Nephron progenitor cell (in vitro differentiated cells): ENCODE measurements at places on chromosomes 5 and 9.

GRCh38 chr9:34744295-34745221 lies 34.6 kb upstream of the CCL21 start:
- DNase-seq: no peak

GRCh38 chr5:14212838-14213237 lies 69.7 kb downstream of the TRIO start:
- no peak for DNase-seq

DNA sequence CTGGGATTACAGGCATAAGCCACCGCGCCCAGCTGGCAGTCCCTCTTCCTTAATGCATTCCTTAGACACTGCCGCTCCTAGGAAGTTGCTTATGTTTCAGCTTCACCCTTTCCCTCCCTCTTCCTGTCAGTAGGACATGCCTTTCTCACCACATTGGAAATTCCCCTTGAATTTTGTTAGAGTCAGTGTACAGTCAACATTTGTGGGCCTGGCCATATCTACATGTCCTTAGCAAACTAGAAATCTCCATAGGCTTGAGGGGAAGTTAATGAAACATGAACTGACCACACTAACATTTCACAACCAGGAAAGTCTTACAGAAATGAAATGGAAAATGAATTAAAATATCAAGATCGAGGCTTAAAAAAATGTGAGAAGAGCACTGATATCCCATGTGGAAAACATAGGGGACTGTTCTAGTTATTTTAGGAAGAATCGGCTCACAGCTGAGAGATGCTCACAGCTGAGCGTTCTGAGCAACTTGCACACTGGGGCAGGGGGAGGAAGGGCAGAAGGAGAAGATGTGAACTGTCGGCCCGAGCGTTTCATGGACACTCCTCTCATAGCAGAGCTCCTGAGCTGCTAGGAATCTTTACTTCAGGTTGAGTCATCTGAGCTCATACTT lies 21.1 kb upstream of the LVRN start:
- DNase-seq: no peak

- no peak for DNase-seq
Observed at GRCh38 chr9:95460518-95461164, 56.1 kb downstream of the PTCH1 start.

GRCh38 chr5:5178136-5178535 lies 38.0 kb downstream of the ADAMTS16 start:
- peak; percentile 8 for DNase-seq

- no peak for DNase-seq
Observed at GRCh38 chr5:99000876-99001275, 72.1 kb upstream of the CHD1 start.

DNA sequence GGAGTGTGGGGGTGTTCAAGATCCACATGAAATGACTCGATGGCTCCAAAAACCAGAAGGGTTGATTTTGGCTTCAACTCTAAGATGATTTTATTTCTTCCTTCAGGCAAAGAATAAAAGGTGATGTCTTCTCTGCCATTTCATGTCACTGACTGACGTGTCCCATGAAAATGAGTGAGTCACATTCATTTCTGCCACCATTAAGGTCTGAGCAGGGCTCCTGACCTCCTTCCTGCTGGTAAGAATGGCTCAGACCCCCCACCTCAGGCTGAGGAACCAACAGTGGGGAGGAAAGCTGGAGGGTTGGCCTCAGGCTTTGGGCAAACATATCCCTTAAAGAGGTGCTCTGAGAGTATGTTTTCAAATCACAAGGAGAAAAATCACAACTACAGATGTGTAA lies 53.9 kb upstream of the ZNF354A start:
- DNase-seq: no peak

GRCh38 chr5:122727112-122727541 lies 47.8 kb upstream of the SNX2 start:
- no peak for DNase-seq

- DNase-seq: no peak
Observed at GRCh38 chr5:15441433-15442192, 58.4 kb upstream of the FBXL7 start.

DNA sequence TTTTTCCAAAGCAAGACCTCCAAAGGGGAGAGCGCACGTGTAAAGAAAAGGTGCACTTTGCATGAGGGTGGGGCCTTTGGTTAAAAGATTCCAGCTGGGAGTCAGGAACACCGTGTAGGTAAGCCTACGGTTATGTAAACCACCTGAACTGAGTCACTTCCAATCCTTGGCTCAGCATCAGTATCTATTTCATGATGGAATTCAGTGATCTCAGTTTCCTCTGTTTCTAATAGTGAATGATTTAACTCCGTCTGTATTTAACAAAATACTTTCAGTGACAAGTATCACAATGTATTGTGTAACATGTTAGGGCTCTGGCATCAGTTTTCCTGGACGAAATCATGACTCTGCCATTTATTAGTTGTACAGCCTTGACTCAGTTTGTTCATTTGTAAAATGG lies 1.3 kb upstream of the SVEP1 start:
- DNase-seq: no peak

DNA sequence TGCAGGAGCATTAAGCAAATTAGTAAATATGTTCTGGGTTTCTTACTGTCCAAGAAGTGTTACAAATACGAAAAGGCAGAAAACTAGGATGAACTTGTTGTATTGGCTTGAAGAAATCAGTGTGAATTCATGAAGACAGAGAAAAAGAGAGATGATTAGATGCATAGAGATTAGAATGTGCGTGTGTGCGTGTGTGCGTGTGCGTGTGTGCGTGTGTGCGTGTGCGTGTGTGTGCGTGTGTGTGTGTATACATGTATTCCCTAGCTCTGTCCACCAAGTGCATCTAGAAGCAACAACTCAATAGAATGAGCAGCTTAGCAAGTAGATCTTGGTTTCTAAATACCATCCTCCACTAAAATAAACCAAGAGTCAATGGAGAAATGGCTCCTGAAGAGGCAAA lies 41.5 kb downstream of the SMIM23 start:
- no peak for DNase-seq

DNA sequence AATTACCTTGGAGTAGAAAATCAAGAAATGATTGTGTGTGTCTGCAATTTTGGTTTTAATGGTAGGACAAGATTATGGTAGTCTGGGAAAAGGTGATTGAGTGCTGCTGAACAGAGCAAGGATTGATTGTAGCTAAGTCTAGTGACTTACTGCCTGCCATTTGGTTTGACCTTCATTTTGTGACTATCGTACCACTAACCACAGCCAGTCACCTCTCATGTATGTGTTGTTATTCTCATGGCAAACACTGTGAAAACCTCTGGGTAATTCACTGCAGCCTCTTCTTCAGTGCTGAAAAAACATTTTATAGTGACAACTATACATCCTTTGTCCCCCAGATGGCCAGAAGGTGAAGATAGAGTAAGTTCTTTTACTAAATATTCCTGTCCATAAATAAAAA lies 37.5 kb downstream of the CTNNA1 start:
- DNase-seq: no peak

- peak; percentile 84 for DNase-seq
Observed at GRCh38 chr5:14871214-14872069, at the start of gene ANKH. TSS of gene ANKH (minus strand) at chr5:14871778. CDS start at chr5:14871447, 331 bp downstream.

- DNase-seq: no peak
Observed at GRCh38 chr9:91720313-91720712, 229.7 kb downstream of the ROR2 start.

DNA sequence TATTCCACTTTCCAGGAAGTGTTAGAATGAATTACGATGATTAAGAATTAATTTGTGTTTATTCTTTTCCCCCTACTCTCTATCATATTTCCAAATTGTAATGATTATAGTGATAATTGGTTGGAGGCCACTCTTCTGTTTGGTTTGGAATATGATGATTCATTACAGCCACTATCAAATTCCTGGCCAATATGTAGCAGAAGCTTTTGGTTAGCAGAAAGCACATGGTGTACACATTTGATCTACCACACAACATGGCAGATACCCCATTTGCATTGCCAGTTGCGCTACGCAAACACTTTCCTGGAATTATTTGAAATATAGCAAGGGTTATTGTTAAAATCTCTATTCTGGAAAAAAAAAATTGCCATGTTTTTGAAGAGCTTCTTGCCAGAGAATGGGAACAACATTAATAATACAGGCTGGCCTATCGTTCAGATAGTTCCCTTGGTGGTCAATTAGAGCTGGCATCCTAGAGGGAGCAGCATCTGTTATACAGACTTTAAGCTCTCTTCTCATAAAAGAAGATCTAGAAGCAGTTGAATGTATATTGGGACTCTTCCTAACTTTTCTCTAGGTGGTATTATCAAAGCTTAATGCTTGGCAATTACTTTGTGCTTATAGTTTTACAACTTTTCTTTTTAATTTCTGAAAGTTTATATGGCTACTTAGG lies 455.0 kb upstream of the ACTBL2 start:
- DNase-seq: no peak

GRCh38 chr5:14551211-14551610 lies 30.4 kb upstream of the OTULINL start:
- no peak for DNase-seq

DNA sequence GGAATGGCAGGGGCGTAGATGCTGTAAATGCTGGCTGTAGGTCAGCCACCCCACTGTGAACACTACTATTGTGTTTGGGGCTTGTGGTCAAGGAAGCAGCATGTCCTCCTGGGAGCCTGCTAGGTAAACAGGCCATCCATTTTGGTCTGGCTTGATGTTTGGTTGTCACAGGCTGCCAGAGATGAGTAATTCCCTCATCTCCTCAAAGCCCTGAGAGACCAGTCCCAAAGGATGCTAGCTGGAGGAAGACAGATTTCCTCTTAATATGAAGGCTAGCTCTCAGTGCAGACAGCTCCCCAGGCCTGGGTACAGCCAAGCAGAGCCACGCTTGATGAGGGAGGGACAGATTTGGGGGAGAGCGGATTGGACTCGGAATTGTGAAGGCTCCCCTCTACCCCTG lies 72.5 kb upstream of the MAP1B start:
- no peak for DNase-seq

DNA sequence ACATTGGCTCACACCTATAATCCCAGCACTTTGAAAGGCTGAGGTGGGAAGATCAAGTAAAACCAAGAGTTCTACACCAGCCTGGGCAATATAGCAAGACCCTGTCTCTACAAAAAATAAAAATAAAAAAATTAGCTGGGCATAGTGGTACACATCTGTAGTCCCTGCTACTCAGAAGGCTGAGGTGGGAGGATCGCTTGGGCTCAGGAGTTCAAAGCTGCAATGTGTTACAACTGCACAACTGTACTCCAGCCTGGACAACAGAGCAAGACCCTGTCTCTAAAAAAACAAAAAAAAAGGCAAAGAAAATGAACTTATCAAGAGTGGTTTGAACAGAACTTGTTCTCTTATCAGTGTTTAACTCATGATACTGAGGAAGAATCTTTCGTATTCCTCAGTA lies 29.3 kb downstream of the AP3B1 start:
- no peak for DNase-seq

- no peak for DNase-seq
Observed at GRCh38 chr9:101572316-101572715, 22.5 kb downstream of the PPP3R2 start.

GRCh38 chr9:3012245-3012644 lies 168.3 kb upstream of the PUM3 start:
- DNase-seq: no peak

- DNase-seq: peak; percentile 49
Observed at GRCh38 chr9:108565651-108566378, 290.0 kb downstream of the ACTL7B start.

DNA sequence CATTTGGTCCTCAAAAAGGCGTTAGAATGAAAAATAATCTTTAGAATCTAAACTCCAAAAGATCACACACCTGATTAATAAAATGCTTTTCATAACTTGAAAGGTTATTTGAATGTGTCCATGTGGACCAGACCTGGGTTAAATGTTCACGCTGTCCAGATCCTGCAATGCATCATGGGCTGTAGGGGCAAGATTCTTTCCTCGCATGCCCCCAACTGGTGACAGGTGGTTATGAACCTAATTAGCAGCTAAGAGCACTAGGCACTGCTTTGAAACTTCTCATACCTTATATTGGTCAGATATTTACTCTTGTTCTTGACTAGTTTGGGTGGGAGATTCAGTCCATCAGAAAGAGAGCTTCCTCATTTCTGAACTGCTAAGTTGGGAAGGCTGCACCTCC lies 19.3 kb upstream of the PIP5K1B start:
- DNase-seq: no peak

GRCh38 chr5:6703806-6704205 lies 9.4 kb upstream of the TENT4A start:
- DNase-seq: no peak

DNA sequence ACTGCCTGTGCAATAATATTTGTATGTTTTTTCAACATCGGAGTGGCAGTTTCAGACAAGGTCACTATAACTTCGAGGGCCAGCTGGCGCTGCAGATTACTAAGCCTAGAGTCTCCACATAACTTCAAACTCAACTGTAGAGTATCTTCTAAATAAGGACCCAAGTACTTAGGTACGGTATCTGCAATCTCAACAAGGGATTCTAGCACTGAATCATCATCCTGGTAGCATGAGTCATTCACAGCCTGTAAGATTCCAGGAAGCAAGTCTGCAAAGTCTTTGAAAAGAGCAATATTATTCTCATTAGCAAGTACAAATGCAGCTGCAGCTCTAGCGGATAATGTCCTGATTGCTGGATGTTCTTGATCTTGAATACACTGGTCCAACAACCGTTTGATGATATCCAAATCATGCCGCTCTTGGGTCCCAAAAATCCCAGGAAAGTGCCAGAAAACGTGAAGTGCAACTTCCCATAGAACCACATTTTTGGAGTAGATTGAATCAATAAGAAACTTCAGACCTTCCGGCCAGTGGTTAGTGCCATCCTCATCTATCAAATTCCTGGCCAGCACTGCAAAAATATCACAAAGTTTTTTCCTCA lies 654 bp downstream of the RANBP6 start:
- no peak for DNase-seq
